ENCODE measurements at places on chromosomes 5 and 9. TPM values are rescaled to one million over a fixed set of nuclear protein-coding genes. Genes with fewer than 3 reads are reported as not detected.

The NR5A1 gene
- polyA plus RNA-seq: not detected

The SLCO6A1 gene
- polyA plus RNA-seq: not detected

The HTR4 gene
- not detected for polyA plus RNA-seq

The LIX1 gene
- 0.93 TPM for polyA plus RNA-seq

The DAB2 gene
- polyA plus RNA-seq: 0.17 TPM

The FOXD1 gene
- not detected for polyA plus RNA-seq

The ARSI gene
- not detected for polyA plus RNA-seq

The PCDHGA5 gene
- not detected for polyA plus RNA-seq
